ENCODE measurements at places on chromosomes 1 and 21.

DNA sequence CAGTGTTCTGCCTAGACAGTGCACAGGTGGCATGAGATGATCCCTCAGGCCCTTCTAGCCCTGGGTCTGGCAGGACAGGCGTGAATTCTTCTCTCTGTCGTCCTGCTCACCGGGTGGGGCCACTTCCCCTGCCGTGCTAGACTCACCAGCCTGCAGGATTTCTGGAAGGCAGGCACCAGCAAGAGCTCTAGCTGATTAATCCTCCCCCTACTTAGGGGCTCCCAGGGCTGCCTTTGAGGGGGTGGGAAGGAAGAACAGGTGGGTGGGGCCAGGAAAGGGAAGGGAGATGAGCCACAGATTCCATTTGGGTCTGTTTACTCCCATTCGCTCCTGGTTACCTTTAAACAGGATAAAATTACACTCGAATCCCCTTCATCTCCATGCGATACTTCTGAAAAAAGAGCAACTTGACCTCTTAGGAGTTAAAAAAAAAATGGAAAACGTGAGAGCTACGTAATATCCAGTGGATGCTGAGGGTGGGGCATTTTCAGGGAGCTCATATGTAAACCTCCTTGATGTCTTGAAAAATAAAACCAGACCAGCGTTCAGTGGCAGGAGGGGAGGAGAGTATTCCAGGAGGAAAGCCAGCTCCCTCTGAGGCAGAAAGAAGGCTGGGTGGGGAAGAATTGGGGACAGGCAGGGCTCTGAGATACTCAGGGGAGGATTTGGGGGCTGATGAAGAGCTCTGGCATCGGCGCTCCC is 665.5 kb downstream of the PTPRU start:
- no peak for DNase-seq

DNA sequence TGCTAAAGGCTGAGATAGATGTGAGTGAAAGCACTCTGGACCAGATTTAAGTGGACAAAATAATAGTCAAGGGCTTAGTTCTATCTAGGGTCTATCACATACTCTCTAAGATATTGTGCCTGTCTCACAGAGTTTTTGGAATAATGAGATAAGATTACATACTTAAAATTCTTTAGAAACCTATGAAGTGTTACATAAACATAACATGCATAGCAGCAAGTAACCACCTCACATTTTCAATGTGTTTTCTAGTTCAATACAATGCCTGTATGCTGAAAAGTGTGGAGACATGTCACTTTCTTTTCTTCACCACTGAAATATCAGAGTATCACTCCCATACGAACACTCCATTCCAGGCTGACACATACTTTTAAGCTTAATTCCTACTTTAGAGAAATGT is 16.2 kb downstream of the SDCCAG8 start:
- DNase-seq: no peak

DNA sequence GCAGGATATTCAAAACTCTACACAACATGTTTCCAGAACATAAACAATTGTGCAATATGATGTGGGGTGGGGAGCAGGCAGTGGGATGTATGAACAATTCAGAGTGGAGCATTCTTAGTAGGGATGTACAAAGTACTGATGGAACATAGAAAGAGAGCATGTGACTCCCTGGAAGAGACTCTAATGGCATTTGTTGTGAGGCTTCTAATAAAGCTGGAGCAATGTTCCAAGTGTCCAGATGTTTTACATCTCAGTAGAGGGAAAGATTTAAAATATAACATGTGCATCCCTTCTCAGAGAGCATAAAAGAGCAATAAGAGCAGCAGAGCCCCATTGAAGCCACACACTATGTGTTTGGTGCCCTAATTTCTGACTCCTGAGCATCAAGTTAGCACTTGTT is 116.5 kb downstream of the BRINP2 start:
- no peak for DNase-seq

- no peak for DNase-seq
Observed at GRCh38 chr1:1857096-1857703, 33.7 kb downstream of the GNB1 start.

GRCh38 chr21:20010691-20011200 is 987.5 kb upstream of the NCAM2 start:
- DNase-seq: no peak

DNA sequence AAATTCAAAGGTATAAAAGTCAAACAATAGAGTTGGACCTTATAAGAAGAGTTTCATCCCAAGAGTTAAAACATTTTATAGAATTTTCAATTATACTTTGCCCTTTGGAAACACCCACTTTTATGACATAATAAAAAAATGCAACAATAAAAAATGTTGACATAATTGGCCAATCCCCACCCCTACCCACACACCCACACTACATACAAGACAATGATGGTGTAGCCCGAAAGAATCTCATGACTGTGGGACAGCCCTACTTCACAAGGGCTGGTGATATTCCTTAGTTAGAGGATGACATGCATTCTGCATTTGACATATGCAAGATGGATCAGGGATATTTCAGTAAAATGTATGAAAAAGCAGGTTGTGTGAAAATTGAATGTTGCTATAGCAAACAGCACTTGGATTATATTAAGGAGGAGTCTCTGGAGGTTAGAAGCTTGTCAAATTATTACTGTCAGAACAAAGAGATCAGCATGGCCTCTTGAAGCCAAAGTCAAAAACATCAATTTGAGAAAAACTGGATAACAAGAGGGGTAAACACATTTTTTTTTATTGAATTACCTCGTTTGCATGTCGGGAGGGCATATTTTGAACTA is 133.0 kb upstream of the SAMSN1 start:
- DNase-seq: no peak

DNA sequence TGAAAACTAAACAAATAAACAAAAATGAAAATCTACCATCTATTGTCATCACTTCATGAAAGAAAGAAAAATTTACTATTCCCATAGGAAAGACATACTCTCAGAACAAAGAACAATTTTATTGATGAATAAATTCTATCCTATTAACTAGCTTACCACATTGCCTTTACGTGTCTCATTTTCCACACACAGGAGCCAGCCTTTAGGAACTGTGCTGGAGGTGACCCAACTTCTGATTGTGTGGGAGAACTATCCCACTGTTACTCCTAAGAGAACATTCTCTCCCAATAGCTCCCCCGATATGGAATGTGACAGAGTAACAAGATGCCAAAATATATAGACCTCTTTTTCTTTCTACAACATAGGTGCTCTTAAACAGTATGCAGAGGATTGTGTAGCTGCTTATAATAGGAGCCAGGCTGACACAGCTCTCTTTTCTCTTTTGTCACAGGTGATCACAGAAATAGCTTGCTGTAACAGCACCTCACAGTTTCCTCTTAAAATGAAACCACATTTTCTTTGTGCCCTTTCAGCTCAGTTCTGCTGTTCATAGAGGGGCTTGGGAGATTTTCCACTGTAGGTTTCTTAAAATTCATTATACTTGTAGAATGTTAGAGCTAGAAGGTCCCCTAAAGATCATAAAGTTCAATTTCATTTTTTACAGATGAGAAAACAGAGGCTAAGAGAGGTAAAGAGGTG is 35.5 kb downstream of the C21orf91 start:
- DNase-seq: peak; percentile 39

DNA sequence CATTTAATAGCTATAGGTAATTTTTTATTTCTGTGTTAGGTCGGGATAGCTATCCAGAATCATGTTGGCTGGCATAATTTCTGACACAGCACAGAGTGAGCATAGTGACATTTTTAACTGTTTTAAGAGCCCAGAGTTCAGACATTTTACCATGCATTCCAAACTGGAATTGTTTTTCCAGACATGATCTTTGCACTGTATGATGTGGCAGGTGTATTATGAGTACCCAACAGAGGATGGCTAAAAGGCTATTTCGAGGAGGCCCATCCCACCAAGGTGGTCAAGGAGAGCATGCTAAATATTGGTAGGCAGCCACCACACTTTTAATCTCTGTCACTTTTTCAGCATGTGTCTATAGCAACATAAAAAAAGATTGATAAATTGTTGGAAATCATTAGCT is 137.3 kb upstream of the ST6GALNAC5 start:
- no peak for DNase-seq

- no peak for DNase-seq
Observed at GRCh38 chr21:21084179-21084578, 86.0 kb downstream of the NCAM2 start.

DNA sequence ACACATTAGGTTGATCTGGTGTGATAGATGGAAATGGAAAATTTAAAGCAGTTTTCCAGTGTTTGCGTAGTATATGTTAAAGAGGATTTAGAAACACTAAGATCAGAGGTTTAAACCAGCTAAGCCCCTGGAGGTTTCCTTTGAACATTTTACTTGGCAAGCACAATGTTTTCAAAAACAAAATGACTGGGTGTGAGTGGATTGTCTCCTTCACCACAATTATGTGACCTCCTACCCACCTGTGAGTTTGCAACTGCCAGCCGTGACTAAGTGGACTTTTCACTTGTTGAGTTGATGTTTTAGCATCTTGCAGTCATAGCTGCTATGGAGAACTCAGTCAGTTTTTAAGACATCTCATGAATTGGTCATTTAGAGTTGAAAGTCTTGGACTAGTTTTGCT is 4.7 kb downstream of the CCDC190 start:
- no peak for DNase-seq

DNA sequence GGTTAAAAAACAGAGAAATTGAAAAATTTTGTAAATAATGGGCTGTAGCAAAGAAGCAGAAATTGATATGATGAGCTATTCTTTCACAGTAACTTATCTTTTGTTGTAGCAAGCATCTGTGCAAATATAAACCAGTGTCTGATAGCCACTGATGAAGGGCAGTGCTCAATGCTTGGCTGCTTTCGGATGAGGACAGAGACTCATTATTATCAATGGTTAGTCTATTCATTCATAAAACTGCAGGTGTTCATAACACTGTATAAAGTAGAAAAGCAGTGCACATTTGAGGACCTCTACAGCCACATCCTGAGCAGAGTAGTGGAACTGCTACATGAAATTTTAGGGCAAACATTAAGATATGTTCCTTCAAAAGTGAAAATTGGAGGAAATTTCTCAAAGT is 107.2 kb downstream of the FAF1 start:
- DNase-seq: no peak

- DNase-seq: no peak
Observed at GRCh38 chr1:240404286-240404685, 207.7 kb downstream of the GREM2 start.

GRCh38 chr1:66296370-66296769 is 237.6 kb upstream of the SGIP1 start:
- DNase-seq: no peak

- no peak for DNase-seq
Observed at GRCh38 chr1:153292740-153293479, 19.8 kb downstream of the PGLYRP3 start.

DNA sequence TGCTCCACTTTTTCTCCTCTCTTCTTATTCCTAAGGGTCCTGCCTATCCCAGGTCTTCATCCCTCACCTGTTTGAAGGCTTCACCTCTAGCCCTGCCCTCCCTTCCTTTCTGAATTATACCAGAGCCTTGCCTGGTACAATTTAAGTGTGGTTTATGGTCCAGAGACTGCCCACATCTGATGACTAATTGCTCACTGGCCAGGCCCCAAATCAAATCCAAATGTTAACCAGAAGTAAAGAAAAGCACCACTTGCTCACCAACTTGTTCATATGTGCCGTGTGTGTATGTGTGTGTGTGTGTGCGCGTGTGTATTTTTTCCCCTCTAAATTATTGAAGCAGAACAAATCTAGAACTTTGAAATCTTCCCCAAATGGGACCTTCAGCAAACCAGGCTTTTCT is 26.4 kb downstream of the MYOM3 start:
- DNase-seq: no peak

DNA sequence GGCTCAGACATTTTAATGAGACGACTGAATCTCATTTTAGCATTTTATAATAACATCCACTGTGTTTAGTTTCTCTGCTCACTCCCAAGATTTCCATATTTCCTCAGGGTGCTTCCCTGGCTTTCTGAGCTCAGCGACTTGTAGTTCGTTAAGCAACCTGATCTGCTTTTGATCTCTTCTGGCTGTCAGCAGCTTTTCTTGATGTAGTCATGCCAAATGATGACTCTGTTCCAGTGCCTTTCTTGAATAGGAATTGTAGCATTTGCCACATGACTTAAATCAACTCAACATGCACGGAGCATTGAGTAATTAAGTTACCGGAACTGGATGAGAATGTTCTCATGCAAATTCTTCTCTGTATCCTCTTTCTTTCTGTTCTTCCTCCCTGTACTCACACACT is 246.1 kb downstream of the FMN2 start:
- no peak for DNase-seq

- no peak for DNase-seq
Observed at GRCh38 chr1:114390361-114390760, 120.6 kb downstream of the TRIM33 start.

- no peak for DNase-seq
Observed at GRCh38 chr1:94067196-94067595, 53.8 kb downstream of the ABCA4 start.

DNA sequence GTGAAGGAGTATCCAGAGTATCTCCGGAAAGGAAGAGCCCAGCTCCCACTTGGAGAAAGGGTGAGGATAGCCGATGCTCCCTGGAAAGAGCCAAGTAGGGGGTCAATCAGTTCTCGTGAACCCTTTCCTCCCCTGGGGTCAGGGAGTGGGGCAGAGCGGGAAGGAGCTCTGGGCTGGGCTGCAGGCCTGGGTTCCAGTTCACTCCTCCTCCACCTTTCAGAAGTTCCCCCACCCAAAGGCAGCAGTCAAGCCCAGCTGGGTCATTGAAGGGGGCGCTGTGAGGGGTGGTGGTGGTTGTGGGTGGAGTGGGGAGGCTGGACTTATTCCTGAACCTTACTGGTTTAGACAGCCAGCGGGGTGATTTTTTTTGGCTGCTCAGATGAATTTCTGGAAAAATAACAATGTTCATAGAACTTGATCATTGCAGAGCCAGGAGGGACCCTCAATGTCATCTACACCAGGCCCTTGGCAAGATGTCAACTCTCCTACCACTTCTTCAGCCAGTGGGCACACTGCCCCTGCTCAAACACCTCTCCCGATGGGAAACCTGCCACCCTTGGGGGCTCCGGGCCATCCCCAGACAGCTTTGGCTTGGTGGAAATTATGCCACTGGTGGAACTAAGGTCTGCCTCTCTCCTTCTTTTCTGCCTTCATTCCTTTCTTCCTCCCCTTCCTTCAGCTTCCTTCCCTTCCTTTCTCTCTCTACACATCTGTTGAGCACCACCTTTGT is 235.8 kb downstream of the TRABD2B start:
- DNase-seq: no peak

DNA sequence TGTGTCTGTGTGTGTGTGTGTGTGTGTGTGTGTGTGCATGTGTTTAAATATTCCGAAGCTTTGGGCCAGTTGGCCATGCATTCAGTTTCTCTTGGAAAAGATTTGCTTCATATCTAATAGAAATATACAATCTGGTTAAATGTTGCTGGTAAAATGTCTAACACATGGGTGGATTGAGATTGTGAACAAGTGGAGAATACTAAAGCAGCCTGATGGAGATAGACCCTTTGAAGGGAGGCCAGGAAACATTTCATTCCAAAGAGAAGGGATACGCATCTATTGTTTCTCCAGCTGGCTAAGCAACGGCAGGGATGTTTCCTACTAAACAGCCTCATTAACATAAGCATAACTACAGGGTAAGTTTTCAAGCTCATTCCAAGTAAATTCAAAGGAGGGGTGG is 257.5 kb upstream of the PTBP2 start:
- no peak for DNase-seq

Data from activated CD8-positive, alpha-beta memory T cell treated with anti-CD3 and anti-CD28 coated beads, Interleukin-2, amount 50 U/mL, for 4 hours (primary cell).